SIG-M5 (cell line): ENCODE measurements at places on chromosomes 16 and 17.
A peak's percentile ranks its signal among the peaks of the same experiment; 100 is the strongest.

- DNase-seq = no peak
These were observed 79.9 kb downstream of the GPRC5B start for GRCh38 chr16:19804538-19805323.

GRCh38 chr17:64015447-64015846 is 5.0 kb downstream of the ICAM2 start:
- no peak for DNase-seq

DNA sequence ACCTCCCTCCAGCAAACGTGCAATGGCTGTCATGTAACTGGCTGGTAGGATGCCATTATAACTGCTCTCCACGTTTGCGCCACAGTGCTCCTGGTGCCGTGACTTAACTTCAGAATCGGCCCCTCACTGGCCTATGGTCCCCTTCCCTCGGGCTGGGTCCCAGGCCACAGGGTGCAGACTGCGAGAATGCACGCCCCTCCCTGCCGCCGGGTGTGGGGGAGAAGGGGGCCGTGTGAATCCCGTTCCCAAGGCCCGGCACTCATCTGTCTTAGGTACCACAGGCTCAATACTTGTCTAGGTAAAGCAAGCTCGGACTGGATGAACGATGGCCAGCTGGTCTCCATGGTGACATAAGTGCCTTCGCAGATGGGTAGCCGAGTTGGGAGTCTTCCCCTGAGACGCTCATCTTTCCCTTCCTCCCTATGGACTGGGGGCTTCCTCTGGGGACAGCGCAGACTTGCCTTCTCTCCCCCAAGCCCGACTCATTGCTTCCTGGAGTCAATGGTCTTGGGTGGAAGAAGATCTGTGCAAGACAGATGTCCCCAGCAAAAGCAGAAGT is 37.8 kb downstream of the TIMM22 start:
- no peak for DNase-seq

DNA sequence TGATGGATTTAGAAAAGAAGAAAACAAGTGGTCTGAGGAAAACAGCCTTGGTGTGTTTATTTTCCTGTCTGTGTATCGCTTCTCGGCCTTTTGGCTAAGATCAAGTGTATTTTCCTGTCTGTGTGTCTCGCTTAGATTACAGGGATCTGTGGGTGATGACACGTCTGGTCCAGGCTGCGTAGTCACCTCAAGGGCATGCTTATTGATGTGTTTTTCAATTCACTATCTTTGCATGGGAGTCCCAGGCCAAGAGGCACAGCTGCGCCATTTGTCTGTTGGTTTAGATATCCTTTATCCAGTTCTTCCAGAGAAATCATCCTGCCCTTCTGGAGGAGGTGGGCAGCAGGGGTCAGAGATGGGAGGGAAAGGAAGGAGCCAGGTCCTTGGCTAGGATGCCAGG is 47.1 kb upstream of the STH start:
- no peak for DNase-seq

- peak; percentile 26 for DNase-seq
These were observed 514 bp downstream of the THRA start for GRCh38 chr17:40063187-40063771.

DNA sequence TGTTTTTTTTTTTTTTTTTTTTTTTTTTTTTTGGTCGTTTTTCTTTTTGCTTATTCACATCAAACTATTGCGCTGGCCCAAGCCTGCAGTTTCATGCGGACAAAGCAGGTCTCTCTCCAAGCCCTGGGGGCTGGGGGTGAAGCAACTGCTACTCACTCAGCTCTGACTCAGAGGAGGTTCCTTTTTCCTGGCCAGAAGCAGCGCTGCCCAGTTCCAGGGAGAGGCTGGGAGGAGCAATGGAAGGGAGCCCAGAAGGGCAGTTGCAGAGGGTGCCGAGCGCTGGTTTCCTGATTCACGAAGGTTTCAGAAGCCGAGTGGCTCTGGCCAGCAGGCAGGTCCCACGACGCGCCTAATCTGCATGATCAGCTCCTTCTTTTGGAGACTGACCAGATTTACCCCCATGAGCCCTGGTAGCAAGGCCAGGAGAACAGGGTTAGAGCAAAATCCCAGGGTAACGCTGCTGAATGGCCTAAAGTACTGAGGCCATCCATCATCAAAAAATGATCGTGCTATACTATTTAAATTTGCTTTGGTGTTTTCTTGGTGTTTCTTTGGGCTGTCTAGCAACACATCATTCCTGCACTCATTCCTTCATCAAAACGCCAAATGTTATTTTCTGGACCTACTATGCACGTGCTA is 144.7 kb upstream of the SOX9 start:
- no peak for DNase-seq

GRCh38 chr17:15350777-15351477 is 9.5 kb upstream of the TEKT3 start:
- no peak for DNase-seq

DNA sequence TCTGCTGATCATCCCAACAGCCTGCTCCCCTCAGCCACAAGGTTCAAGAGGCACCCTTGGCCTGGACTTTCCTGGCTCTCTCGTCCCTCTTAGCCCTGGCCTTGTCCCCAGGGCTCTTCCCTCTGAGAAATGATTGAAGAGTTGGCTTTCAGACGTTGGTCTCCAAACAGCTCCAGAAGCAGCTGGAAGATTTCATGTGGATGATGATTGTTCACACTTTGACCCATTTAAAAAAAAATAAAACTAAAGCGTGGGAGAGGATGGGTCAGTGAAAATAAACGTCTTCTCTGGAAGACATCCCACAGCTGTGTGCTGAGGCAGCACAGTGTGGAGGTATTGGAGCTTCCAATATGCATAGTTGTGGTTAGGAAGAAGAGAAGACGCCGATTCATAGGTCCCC is 54.7 kb upstream of the CDH11 start:
- DNase-seq = no peak

- DNase-seq = no peak
These were observed 140.6 kb downstream of the PARN start for GRCh38 chr16:14489460-14489859.

- no peak for DNase-seq
These were observed 650.9 kb downstream of the KCNJ2 start for GRCh38 chr17:70820276-70820675.
